ENCODE measurements at places on chromosomes 3 and 15.

GRCh38 chr3:66381626-66382025 is 119.2 kb downstream of the LRIG1 start:
- DNase-seq: no peak

GRCh38 chr3:41751597-41751996 is 210.3 kb downstream of the ULK4 start:
- DNase-seq: no peak

GRCh38 chr15:51991141-51991540 is 19.6 kb upstream of the LEO1 start:
- DNase-seq: no peak

DNA sequence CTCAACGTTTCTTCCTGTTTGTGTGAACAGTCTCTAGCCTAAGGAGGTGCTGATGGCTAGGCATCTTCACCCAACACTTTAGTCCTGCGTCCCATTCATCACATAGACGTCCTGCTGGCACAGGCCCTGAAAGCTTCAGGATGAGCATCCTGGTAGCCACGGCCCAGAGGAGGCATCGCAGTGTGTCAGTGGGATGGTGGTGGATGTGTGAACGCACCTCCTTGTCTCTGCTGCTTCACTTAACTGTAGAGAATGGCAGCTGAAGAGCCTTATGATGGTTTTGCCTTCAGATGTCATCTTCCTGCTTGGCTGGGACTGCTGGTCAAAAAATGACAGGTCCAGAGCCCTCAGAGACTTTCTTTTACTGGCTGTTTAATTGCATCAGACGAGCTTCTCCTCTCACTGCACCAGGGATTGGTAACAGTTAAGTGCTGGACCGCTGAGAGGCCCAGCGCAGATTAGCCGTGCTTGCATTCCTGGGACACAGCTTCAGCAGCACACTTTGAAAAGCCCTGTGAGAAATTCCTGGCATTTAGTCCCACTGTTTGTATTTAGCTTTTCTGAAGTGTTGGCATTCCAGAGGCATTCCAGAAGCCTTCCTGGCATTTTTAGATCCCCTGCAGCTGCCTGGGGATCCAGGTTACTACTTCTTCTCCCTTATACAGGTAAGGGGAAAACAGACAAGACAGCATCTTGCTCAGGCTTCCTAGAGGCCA is 132.4 kb upstream of the PLXNA1 start:
- DNase-seq: no peak
